ENCODE measurements at places on chromosomes 3 and 15.

DNA sequence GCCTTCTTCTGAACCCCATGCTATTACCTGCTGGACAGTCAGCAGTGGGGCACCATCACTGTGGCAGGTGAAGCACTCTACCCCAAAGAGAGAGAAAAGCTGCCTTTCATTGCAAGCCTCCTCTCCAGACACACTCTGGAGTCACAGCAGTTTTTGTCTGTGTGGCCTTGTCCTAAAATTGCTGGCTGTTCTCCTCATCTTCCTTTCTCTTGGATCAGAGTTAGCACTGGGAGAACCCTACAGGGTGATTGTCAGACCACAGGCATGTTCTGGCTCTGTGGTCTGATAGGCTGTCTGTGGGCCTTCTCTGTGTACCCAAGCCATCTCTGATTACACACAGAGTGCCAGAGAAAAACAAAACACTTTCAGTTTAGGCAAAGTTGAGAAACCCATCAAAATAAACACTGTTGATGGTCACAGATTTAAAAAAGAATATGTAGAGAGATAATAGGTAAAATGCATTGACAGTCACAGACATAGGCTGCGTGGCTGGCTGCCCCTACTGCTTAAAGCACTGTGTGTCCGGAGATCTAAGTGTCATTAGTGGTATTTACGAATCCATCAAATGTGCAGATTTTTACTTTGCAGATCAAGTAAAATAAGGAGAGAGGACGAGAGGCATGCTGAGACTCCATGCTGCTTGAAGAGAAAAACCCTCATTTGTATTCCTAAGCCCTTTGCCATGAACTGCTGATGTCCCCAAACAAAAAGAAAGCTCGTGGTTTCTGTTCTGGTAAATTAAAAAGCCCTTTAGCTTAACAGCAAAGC, 689.9 kb downstream of the TUSC7 start:
- DNase-seq = no peak

GRCh38 chr15:27438403-27439375, 467.7 kb downstream of the GABRG3 start:
- DNase-seq = no peak

GRCh38 chr3:138327831-138328230, 1.8 kb downstream of the NME9 start:
- no peak for DNase-seq

- no peak for DNase-seq
Observed at GRCh38 chr3:120678331-120678947, 3.6 kb downstream of the HGD start.

DNA sequence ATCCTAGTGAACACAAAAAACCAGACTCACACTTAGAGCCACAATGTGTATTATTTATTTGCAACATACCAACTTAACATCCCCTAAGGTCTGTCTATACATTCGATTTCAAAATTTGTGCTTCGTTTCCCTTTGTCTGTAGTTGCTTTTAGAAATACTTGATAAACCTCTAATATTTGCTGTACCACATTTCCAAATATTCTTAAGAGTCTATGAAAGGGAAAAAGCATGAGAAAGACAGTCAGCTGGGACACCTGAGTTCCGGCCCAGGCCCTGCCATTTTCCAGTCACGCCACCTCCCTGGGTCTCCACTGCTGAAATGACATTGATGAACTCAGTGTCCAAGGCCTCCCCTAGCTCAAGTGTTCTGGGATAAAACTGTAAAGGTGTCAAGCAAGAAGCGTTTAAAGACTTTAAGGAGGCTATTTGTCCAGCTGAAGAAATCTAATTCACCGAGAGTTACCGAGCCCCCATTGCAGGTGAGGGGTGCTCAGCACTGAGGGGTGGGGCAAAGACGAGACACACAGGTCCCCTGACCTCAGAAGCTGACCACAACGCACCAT, 26.6 kb downstream of the LRRC2 start:
- no peak for DNase-seq

DNA sequence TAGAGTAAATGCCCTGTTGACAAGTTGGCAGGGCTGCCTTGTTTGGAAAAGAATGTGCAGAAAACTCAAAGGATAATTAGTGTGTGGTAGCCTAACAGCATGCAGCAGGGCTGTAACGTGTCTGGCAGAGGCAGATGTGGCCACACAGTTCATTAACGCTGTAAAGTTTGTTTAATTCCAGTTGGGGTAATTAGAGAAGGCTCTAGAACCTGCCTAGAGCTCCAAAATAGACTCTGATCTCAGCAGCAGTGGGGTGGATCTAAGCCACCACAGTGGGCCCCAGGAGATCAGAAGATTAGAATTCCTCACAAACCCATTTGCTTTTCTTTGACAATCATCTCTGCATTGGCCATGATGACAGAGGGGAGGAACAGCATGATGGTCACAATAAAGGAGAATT, 65.1 kb upstream of the LEKR1 start:
- no peak for DNase-seq

DNA sequence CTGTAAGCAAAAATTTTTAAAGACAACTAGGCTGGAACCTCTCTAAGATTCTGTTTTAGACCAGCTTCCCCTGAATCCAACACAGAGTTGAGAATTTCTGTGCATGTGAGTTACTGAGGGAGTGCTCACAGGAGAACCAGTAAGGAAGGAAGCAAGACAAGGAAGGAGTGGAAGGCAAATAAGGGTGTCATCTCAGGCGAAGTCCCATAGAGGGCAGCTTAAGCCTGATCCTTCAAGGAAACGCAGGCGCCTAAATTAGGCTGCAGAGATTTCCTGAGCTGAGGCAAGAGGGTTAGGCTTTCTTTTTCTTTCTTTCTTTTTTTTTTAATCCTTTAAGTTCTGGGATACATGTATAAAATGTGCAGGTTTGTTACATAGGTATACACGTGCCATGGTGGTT, 36.2 kb upstream of the COL6A6 start:
- DNase-seq = no peak

DNA sequence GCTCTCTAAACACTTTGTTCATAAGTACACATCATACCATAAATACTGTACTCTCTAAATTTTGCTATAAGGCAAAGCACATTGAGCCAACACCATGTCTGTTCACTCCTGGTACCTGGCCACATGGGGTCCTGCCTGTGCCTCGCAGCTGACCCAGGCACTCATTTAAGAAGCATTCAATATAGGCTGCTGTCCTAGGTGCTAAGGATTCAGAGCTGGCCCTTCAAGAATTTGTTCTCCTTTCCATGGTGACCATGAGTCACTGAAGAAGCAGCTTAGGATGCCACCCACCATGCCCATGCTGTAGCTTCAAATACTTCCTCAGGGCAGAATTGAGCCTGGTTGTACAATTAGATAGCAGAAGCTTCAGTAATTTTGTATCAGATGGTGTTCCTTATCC, 119.2 kb upstream of the ZBED2 start:
- DNase-seq = no peak

DNA sequence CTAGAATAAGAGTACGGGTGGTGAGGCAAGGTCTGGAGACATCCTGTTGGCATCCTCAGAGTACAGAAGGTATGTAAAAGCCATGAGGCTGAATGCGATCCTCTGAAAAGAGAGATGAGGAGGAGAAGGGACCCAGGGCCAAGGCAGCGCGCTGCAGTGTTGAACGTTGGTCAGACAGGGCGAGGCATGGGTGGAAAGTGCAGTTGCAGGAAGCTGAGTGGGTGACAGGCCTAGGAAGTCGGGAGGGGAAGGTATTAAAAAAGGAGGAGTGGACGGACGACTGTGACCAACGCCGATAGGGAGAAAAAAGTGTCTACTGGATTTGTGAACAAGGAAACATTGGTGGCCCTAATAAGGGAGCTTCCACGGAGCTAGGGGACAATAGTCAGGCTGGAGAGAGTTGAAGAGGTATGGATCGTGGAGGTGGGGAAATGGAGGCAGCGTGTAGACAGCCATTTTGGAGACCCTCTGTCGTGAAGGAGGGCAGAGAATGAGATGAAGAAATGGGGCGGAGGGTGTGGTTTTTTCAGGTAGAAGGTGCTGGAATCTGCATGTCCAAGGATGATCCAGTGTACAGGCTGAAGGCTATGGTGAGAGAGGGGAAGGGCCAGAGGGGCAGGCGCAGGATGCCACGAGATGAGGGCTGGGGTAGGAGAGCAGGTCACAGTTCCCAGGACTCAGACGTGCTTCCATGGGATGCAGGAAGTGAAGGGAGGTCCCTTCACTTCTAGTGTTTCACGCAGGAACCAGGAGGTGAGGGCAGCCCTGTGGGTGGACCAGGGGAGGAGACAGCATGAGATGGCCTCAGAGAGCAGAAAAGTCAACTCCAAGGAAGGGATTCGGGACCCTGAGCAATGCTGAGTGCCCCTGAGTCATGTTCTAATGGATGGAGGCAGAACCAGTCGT, 115.9 kb downstream of the ASB7 start:
- no peak for DNase-seq

DNA sequence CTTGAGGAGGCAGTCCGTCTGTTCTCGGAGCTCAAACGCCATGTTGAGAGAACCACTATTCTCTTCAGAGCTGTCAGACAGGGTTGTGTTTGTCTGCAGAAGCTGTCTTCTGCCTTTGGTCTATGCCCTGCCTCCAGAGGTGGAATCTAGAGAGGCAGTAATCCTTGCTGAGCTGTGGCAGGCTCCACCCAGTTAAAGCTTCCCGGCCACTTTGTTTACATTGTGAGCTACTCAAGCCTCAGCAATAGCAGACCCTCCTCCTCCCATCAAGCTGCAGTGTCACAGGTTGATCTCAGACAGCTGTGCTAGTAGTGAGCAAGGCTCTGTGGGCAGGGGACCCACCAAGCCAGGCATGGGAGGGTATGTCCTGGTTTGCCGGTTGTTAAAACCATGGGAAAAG, 8.9 kb downstream of the OR5AC2 start:
- no peak for DNase-seq

DNA sequence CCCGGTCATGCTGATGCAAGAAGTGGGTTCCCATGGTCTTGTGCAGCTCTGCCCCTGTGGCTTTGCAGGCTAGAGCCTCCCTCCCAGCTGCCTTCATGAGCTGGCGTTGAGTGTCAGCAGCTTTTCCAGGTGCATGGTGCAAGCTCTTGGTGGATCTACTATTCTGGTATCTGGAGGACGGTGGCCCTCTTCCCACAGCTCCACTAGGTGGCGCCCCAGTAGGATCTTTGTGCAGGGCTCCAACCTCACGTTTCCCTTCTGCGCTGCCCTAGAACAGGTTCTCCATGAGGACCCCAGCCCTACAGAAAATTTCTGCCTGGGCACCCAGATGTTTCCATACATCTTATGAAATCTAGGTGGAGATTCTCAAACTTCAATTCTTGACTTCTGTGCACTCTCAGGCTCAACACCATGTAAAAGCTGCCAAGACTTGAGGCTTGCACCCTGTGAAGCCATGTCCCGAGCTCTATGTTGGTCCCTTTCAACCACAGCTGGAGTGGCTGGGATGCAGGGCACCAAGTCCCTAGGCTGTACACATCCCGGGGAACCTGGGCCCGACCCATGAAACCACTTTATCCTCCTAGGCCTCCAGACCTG, 238.4 kb upstream of the MDFIC2 start:
- DNase-seq = peak; percentile 81

DNA sequence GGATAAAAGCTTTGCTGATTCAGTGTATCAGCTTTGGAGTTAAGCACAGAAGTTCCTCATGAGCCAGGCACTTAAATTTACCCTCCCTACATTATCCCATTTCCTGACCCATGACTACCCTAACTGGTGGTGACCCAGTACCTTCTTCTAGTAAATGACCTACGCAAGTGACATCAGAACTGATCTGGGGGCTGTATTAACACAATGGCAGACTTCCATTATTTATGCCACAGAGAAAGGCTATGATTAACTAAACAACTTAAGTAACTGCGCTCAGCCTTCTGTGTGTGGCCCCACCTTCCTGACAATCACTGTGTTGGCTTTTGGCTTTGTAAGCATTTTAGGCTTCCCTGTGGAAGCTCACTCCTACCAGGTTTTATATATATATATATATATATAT, 1.9 kb downstream of the MB21D2 start:
- no peak for DNase-seq

DNA sequence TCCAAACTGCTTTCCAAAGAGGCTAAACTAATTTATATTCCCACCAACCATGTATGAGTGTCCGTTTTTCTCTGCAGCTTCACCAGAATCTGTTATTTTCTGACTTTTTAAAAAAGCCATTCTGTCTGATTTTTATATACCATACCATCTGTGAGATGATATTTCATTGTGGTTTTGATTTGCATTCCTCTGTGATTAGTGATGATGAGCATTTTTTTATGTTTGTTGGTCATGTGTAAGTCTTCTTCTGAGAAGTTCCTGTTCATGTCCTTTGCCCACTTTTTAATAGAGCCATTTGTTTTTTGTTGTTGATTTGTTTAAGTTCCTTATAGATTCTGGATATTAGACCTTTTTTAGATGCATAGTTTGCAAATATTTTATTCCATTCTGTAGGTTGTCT, 179.4 kb upstream of the ALCAM start:
- no peak for DNase-seq

DNA sequence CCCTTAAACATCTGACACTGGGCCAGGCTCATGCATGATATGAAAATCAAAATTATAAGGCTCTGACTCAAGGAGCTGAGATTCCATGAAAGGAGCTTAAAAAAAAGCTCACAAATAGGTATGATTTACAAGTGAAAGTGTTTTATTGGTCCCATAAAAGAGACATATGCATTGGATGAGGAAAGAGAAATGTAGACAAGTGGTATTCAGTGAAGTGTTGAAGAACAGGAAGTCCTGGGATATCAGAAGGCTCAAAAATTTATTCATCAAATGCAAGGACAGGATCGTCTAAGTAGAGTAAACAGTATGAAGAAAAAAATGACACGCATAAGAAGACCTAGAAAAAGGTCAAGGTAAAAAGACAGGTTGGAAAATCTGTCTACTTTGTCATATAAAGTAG, 188.9 kb downstream of the CBLB start:
- DNase-seq = no peak

DNA sequence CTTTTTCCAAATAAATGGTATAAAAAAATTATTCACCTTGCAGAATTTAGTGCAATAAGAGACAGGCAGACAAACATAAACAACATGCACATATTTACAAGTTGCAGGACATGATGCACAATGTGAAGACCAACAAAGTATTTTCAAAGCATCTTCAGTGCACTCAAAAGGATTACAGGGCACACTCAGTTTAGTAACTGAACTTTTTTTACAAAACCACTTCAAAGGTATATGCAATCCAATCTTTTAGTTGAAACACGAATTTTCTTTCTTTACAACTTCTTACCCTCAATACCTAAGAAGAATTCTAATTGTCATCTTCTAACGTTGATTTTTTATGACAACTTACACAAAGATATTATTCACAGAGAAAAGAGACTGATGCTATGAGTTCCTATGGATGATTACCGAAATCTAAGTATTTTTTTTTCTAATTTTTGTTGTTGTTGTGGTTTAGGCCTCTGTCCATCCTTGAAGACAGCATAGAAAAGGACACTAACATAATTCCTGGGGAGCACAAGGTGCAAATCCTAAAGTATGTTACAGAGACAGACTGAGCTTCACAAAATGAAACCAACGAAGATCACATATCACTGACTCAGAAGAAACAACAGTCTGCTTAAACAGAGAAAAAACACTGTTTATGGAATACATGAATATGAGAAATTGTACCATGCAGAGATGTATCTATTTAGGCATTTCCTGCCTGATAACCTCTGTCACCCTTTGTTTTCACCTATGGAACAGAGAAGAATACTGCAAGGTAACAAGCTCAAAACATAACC, 50.3 kb downstream of the ZMAT3 start:
- no peak for DNase-seq

- DNase-seq = no peak
Observed at GRCh38 chr3:171900446-171900845, 57.3 kb downstream of the TMEM212 start.

GRCh38 chr15:40282147-40282868, 556 bp downstream of the ANKRD63 start:
- DNase-seq = peak; percentile 49

GRCh38 chr3:149609595-149609994, 48.2 kb downstream of the WWTR1 start:
- no peak for DNase-seq

All from activated CD4-positive, alpha-beta T cell treated with anti-CD3 and anti-CD28 coated beads, Interleukin-2, amount 50 U/mL, for 48 hours (primary cell).